Stimulated activated CD4-positive, alpha-beta T cell treated with anti-CD3 and anti-CD28 coated beads, TNF-alpha, amount 100 ng/mL, for 48 hours (primary cell): ENCODE measurements at places on chromosomes 2 and 18.

DNA sequence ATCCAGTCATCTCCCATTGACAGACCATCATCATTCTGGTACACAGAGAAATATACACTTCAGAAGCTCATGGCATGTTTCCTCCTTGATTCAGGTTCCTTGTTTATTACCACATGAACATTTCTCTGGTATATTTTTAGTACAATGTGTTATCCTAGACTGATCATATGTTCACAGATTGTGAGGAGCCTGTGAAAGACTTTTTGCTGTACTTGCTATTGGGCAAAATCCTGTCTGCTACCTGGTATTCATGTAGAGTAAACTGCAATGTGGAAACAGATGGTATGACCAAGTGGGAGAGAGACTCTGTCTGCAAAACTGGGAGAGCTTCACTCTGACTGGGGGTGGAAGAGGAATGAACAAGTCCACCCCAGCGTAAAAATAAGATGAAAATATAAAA, 657.2 kb downstream of the IRS1 start:
- DNase-seq: no peak

DNA sequence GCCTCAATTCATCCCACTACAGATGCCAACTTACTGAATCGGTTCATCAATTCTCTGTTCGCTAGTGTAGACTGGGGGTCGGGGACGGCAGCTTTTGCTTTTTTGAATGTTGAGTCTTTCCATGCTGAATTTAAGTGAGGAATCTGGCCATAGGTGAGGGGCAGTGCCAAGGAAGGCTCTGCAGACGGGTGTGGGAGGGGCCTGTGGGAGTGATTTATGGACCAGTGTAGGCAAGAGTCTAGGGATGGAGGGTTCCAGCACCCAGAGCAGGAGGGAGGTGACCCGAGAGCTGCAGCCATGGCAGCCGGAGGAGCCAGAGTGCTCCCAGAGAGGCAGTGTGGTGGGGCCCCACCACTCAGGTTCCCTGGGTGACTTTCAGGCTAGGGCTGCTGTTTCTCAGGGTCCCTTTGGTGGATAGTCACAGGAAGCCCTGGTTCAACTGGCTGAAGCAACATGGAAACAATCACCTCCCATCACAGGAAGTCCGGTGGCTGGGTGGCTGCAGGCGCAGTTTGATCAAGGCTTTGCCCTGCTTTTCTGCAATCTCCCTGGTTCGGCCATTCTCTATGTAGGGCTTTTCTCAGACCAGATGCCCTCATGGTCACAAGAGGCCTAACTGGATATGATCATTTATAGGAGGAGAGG, 16.9 kb upstream of the TEX44 start:
- no peak for DNase-seq

DNA sequence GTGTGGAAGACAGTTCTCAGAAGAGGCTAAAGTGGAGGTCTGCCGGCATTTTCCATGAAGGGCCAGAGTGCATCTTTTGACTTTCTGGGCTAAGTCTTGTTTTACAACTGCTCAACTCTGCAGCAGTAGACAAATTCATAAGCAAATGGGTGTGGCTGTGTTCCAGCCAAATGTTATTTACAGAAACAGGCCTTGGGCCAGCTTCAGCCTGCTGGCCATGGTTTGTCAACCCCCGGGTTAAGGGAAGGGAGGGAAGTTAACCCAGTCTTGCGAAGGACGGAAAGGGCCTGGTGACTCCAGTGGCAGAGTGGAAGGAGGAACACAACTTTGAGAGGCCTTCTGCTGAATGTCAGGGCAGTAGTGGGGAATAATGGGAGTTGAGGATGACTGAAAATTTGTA, 34.3 kb upstream of the NCKAP5 start:
- no peak for DNase-seq

GRCh38 chr2:209380293-209380692, 43.6 kb upstream of the MAP2 start:
- DNase-seq: no peak

DNA sequence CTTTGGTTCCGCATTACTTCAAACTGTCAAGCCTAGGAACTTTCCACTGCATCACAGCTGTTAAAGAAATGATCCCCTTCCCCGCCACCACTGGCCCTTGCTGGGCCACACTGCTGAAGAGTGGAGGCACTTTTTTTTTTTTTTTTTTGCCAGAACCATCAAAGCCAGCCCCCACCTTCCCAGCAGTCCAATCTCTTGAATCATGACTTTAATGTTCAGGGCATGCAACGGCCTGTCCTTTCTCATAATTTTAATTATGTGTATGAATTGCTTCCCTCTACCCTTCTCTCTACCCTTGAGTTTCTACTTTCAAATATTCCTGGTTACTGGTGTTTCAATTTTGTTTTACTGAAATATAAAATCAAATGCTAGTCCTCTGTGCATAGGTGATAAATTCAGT, 102.1 kb upstream of the LMAN1 start:
- no peak for DNase-seq

DNA sequence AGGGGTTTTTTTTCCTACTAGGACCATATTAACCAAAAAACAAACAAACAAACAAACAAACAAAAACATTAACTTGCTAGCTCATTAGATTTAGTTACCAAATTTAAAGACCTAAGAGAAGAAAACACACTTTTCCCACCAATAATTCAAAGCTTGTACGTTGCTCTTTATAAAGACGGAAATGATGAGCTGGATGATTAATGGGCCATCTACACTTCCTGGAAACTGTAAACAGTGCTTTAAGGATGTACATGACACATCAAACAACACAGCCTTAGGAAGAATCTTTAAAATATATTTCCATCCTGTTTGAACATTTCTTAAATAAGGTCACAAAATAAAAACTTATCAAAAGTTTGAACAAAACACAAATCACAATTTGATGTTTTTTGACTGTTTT, 982 bp downstream of the BMP10 start:
- DNase-seq: no peak

DNA sequence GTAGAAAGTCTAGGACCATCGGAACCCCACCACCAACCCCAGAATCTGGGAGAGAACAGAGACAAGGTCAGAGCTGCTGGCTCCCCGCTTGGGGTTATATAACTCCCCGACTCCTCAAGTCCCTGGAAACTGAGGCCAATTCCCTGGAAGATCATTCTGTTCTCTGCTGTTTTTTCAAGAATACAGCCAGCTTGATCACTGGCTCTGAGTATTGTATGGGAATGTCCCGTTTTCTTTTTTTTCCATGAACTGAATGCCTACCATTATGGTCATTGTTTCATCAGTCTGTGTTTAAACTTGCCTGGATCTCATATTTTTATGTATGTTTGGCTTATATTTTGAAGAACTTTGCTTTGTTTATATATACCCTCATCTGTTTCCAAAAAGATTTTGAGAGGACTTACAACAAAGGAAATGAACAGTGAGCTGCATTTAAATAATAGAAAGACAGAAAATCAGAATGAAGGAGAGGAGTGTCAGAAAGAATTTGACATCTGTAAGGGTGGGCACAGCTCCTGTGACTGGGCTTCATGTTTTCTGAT, 90.0 kb upstream of the ALPP start:
- DNase-seq: no peak

GRCh38 chr2:133768256-133768655, 200.0 kb upstream of the NCKAP5 start:
- no peak for DNase-seq

- no peak for DNase-seq
Observed at GRCh38 chr2:25029183-25029554, 12.7 kb upstream of the EFR3B start.
